Mesenchymal stem cell (in vitro differentiated cells and primary cell): ENCODE measurements at places on chromosomes 1 and 21.

GRCh38 chr1:240247899-240248298 lies 156.2 kb downstream of the FMN2 start:
- no peaks in the 10 kb centered on the region for H3K4me1 ChIP-seq
- H3K27me3 ChIP-seq = no peaks in the 10 kb centered on the region
- H3K36me3 ChIP-seq = no peaks in the 10 kb centered on the region
- H3K27ac ChIP-seq = no peak overlapping the region
- DNase-seq = no peak

- no peaks in the 10 kb centered on the region for H3K36me3 ChIP-seq
- H3K4me1 ChIP-seq = no peaks in the 10 kb centered on the region
- no peak for DNase-seq
- H3K4me3 ChIP-seq = no peak overlapping the region
- no peaks in the 10 kb centered on the region for H3K27me3 ChIP-seq
- no peak overlapping the region for H3K27ac ChIP-seq
These were observed 186.6 kb downstream of the GRIK3 start for GRCh38 chr1:36847761-36848160.

DNA sequence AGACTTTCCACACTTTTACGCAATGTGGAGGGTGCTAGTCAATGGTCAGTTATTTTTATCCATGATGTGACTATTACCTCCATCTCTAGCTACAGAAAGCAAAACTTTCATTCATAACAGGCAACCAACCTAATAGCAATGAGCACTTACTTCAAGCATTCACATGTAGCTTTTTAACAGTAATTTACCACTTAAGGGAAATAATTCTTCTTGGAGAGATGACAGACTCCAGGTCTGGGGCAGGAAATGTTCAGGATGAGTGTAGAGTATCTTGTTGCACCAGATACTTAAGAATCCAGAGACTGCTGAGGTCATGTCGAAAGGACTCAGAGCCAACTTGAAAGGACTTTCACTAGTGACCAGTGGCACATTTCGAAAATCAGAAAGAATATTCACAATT lies 347.6 kb downstream of the CHRM3 start:
- peak; percentile 8 for DNase-seq
- H3K27me3 ChIP-seq = peaks cover 7% of the 10 kb centered on the region
- H3K4me1 ChIP-seq = no peaks in the 10 kb centered on the region
- no peaks in the 10 kb centered on the region for H3K36me3 ChIP-seq

GRCh38 chr1:154179946-154180687 lies 11.8 kb downstream of the TPM3 start:
- peaks cover 20% of the 10 kb centered on the region for H3K4me1 ChIP-seq
- H3K4me3 ChIP-seq = peak overlapping the region; percentile 66
- peaks cover 23% of the 10 kb centered on the region for H3K36me3 ChIP-seq
- H3K27me3 ChIP-seq = no peaks in the 10 kb centered on the region

GRCh38 chr1:77051425-77051824 lies 167.8 kb downstream of the PIGK start:
- no peaks in the 10 kb centered on the region for H3K4me1 ChIP-seq
- no peak overlapping the region for H3K27ac ChIP-seq
- no peak for DNase-seq

DNA sequence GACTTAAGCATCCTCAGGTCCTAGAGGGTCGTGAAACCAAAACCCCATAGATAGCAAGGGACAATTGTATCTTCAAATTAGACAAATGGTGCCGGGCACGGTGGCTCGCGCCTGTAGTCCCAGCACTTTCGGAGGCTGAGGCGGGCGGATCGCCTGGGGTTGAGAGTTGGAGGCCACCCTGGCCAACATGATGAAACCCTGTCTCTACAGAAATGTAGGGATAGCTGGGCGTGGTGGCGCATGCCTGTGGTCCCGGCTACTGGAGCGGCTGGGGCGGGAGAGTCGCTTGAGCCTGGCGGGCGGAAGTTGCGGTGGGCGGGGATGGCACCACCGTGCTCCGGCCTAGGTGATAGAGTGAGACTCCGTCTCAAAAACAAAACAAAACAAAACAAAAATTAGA lies 780.6 kb downstream of the BRINP3 start:
- no peaks in the 10 kb centered on the region for H3K27me3 ChIP-seq
- H3K4me1 ChIP-seq = no peaks in the 10 kb centered on the region
- no peak overlapping the region for H3K4me3 ChIP-seq
- no peak overlapping the region for H3K27ac ChIP-seq
- H3K36me3 ChIP-seq = no peaks in the 10 kb centered on the region

- no peak overlapping the region for H3K4me3 ChIP-seq
- no peaks in the 10 kb centered on the region for H3K27me3 ChIP-seq
- DNase-seq = no peak
- H3K4me1 ChIP-seq = no peaks in the 10 kb centered on the region
These were observed 124.2 kb downstream of the ATP6V1G3 start for GRCh38 chr1:198416296-198416695.

DNA sequence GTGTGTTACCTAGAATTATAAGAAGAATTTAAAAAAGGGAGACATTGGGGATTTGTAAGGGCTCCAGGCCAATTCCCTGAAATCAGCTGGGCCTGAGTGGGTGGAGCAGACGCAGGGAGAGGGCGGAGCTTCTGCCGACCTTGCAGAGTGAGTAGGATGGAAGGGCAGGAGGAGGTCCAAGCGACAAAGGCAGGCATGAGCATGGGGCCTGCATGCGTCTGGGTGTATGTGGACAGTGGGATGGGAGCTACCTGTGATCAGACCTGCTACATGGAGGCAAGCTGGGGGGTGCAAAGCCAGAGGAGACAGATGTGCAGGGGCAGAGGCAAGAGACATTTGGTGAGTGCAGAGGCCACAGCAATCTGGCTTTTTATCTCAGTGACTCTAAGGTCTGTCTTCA lies 105.3 kb upstream of the OLIG2 start:
- no peaks in the 10 kb centered on the region for H3K4me1 ChIP-seq
- H3K27ac ChIP-seq = no peak overlapping the region
- H3K4me3 ChIP-seq = no peak overlapping the region
- H3K36me3 ChIP-seq = no peaks in the 10 kb centered on the region

GRCh38 chr1:226733876-226734275 lies 5.2 kb downstream of the ITPKB start:
- DNase-seq = no peak
- no peak overlapping the region for H3K27ac ChIP-seq
- H3K27me3 ChIP-seq = no peaks in the 10 kb centered on the region
- peaks cover 42% of the 10 kb centered on the region for H3K36me3 ChIP-seq

DNA sequence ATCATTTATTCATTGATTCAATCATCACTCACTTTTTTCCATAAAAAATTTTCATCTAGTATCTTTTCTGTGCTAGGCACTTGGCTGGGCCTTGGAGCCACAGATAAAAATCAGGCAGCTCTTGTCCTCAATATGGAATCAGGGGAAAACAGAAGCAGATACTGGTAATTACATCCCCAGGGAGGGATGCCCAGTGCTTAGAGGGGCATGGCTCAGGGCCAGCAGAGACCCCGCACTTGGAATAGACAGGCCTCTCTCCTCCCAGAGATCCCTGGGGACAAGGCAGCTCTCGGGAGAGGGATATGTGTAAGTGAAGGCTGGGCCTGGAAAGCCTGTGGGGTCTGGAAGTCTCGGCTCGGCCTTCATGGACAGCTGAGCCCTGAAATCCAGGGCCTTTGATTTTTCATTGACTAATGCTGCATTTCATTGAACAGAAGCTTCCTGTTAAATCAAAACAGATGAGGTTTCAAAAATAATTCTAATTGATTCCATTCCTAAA lies 180.4 kb downstream of the FOXD2 start:
- no peaks in the 10 kb centered on the region for H3K36me3 ChIP-seq
- peaks cover 15% of the 10 kb centered on the region for H3K27me3 ChIP-seq
- no peak for DNase-seq

GRCh38 chr1:226304291-226304955 lies 4.5 kb downstream of the LIN9 start:
- no peaks in the 10 kb centered on the region for H3K36me3 ChIP-seq
- peaks cover 3% of the 10 kb centered on the region for H3K4me1 ChIP-seq
- H3K27me3 ChIP-seq = no peaks in the 10 kb centered on the region
- DNase-seq = no peak

- no peak overlapping the region for H3K27ac ChIP-seq
- peaks cover 8% of the 10 kb centered on the region for H3K4me1 ChIP-seq
- H3K4me3 ChIP-seq = no peak overlapping the region
These were observed 15.7 kb downstream of the MATN1 start for GRCh38 chr1:30707412-30708360.

GRCh38 chr1:110982320-110982719 lies 18.6 kb upstream of the LRIF1 start:
- H3K27ac ChIP-seq = no peak overlapping the region
- DNase-seq = no peak
- H3K36me3 ChIP-seq = no peaks in the 10 kb centered on the region
- H3K4me1 ChIP-seq = no peaks in the 10 kb centered on the region
- H3K4me3 ChIP-seq = no peak overlapping the region
- no peaks in the 10 kb centered on the region for H3K27me3 ChIP-seq

DNA sequence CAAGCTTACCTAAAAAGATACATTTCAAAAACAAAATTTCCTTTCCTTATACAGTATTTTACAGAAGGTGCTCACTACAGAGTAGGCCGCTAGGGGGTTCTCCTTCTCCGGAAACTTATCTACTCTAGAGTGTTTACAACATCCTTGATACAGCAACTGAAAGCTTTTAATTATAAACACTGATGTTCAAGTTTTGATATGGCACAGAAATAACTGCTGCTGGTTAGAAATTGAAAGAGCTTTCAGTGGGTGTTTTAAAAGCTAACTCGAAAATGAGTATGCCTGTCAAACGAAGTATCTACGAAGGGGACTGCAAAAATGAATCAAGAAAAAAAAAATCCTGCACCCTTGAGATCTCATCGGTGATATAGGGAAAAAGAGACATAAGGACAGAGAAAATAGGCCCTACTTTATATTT lies 1.0 kb downstream of the YOD1 start:
- no peaks in the 10 kb centered on the region for H3K27me3 ChIP-seq
- DNase-seq = peak; percentile 78
- H3K4me1 ChIP-seq = peaks cover 6% of the 10 kb centered on the region
- H3K36me3 ChIP-seq = peaks cover 46% of the 10 kb centered on the region
- H3K4me3 ChIP-seq = peak overlapping the region; percentile 96

GRCh38 chr1:168146626-168147025 lies 9.9 kb upstream of the GPR161 start:
- no peak overlapping the region for H3K27ac ChIP-seq
- H3K36me3 ChIP-seq = no peaks in the 10 kb centered on the region
- no peaks in the 10 kb centered on the region for H3K4me1 ChIP-seq
- no peaks in the 10 kb centered on the region for H3K27me3 ChIP-seq
- no peak for DNase-seq
